ENCODE measurements at places on chromosomes 4 and X.
A peak's percentile ranks its signal among the peaks of the same experiment; 100 is the strongest.

DNA sequence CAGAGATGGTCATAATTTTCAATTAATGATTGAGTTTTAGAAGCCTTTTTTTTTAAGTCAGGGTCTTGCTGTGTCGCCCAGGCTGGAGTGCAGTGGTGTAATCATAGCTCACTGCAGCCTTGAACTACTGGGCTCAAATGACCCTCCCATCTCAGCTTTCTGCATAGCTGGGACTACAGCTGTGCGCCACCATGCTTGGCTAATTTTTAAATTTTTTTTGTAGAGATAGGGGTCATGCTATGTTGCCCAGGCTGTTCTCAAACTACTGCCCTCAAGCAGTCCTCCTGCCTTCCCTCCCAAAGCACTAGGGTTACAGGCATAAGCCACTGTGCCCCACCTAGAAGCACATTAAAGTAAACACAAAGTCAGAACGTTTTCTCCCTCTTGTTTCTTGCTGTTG lies 51.7 kb downstream of the HTT-AS start:
- no peak for DNase-seq

DNA sequence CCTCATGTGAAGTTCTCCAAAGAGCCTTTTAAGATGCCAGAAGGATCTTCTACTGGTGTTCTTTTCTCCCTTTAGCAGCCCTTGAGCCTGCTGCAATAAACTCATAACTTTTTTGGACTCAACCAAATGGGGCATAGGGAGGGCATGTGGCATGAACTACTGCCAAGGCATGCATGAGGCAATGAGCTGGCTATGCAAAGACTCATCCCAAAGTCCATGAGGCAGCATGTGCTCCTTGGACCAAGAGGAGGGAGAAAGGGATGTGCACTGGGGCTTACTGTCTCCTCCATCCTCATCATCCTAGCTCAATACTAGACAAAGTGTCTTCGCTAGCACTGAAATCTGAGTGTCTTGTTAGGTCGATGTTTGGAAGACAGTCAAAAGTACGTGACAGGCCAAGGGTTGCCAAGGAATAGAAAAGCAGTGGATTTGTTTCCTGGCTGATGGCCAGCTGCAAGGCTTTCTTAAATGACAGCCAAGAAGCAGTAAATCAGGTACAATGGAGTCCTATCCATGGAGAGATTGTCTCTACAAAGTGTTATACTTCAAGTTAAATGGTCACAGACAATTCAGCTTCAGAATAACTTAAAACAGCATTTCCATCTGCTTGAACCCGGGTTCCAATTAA lies 44.5 kb upstream of the ATXN3L start:
- no peak for DNase-seq

GRCh38 chr4:5912614-5913019 lies 19.7 kb upstream of the CRMP1 start:
- no peak for DNase-seq

DNA sequence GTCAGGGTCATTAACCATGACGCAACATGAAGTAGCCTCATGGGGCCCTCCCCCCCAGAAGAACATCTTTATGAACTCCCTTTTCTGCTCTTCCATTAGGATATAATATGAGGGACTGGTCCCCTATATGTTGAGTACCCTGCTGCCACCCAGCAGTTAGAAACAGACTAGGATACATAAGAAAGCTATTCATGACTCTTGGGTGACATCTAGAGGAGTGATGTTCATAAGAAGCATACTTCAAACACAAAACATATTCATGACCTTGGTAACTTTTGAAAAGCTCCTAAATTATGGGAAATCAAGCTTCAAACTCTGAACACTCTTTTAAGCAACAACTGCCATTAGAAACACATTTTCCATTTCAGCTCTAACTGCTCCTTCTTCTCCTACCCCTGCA lies 155.2 kb upstream of the SPIN4 start:
- peak; percentile 15 for DNase-seq

- DNase-seq, result no peak
Measured at GRCh38 chr4:67320645-67321044, 224.7 kb downstream of the CENPC start.

DNA sequence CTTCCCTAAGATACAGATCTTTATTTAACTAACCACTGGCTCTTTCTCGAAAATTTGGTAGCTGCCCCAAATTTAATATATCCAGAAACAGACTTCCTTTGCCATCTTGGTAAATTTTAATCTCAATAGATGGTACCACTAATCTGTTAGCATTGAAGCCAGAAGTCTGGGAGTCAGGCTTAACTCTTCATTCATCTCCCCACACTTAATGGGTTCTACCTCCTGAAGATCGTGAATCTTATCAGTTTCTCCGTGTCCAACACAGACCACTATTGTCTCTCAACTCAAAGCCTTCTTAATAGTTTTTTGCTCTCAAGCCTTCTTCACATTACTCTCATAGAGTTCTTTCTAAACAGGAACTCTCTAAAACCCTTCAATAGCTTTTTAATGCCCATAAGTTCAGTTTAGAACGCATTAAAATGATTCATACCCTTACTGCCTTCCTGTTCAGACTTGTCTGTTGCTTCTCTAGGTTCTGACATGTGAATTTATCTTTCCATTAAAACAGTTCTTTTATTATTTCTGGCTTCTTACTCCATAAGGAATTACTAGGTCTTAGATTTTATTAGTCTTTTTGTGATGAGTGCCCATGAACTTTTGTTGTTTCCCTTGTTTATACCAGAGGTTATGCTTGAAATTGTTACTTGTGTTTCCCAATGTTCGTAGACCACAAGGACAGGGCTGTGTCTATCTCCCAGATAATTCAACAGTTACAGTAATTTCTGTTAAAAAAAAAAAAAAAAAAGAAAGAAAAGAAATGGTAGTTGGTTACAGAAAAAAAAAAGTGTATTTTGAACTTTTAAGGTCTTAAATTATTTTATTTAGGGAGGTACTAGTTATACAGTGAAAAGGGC lies 54.7 kb downstream of the SMARCAD1 start:
- no peak for DNase-seq

GRCh38 chrX:115229337-115230003 lies 4.4 kb downstream of the LRCH2 start:
- DNase-seq, result no peak

DNA sequence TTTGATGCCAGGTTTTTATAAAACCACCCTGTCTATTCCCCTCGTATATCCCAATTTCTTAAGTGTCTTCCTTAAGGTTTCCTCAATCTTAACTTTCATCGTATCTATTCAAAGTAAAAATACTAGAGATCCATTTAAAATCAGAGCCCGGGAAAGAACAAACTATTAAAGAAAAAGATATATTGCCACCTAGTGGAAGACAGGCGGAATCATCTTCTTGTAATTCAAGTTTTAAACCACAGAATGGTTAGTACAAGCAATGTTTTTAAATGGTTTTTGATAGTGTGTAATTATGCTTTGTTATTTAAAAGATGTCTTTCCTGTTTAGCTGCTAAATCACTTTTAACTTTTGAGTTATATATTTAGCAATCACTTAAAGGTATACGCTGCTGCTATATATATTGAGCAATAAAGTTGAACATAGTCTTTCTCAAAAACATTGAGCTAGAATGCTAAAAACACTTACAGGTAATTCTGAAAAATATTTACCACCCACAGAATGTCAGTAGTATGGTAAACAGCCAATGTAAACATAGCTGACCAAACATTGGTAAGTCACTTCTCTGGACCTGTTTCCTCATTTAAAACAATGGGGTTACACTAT lies 18.2 kb downstream of the PRDM8 start:
- DNase-seq, result no peak

DNA sequence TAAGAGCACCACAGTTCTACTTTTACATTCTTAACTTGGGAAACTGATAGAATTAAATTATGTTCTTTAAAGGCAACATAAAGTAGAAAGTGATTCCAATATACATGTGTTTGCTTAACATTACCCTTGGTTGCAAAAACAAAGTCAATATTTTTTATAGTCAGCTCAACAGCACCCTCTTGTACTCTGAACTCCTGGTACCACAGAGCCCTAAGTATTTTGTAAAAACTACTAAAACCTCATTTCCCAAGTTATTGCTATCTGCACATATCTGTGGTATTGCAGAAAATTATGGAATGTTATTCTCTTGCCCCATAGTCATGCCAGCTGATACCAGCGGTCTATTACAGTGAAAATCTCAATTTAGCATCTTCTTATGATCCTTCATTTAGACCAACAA lies 2.9 kb downstream of the KIF4A start:
- DNase-seq, result no peak

GRCh38 chr4:96455045-96455720 lies 615.3 kb downstream of the PDHA2 start:
- no peak for DNase-seq

All from inflammatory macrophage (primary cell).